RPMI7951 (cell line): ENCODE measurements at places on chromosomes 2 and 18.

DNA sequence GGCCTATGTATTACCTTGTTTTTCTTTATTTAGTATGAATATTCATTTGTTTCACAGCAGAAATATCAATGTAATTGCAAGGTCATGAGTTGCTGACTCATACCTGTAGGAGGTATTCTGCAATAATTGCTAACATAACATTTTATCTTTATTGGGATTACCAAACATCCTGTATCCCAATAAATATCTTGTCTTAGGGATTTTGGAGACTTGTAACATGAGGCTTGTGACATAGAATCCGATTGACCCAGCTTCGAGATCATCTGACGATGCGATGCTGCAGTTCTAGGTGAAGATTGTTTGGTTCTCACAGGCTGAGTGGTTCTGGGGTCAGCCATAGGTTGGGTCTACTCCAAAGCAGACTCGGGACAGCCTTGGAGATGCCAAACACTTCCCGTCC is 133.4 kb upstream of the RND3 start:
- no peak for DNase-seq

- no peak for DNase-seq
Measured at GRCh38 chr2:30195016-30195415, 36.3 kb upstream of the LBH start.

DNA sequence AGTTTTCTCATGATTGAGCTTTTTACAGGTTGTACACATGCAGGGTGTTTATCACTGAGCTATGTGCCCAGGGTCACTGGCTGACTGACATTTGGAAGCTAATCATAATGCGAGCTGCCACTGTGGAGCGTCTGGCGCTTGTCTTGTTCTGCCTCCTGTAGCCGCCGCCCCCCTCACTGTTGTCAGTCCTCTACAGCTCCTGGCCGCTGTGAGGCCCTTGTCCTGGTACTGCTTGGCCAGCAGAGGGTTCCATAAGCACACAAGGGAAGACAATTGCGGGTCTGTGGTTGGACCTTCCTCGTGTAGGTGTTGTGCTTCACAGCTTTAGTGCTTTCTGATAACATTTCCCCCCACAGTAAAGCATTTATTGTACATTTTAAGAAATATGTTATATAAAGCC is 105.6 kb upstream of the LDLRAD4 start:
- peak; percentile 29 for DNase-seq

- no peak for DNase-seq
Measured at GRCh38 chr2:151459358-151459757, 49.7 kb downstream of the RIF1 start.

DNA sequence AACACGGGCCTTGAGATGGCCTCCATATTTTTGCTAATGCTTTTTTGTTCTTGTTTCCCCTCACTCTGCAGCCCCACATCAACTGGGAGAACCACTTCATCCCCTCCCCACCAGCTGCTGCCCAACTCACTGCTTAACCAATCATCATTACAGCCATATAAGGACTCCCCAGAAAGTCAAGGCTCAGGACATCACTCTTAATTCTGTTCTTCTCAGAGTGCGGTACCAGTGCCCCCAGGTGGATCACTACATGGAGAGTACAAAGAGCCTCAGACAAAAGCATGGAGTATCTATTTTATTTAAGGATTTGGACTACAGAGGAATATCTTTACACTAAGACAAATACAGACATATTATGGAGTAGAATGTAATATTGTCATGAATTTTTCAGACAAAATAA is 340.6 kb downstream of the PAX3 start:
- DNase-seq, result peak; percentile 7

GRCh38 chr2:111247491-111247890 is 126.8 kb downstream of the BCL2L11 start:
- no peak for DNase-seq

DNA sequence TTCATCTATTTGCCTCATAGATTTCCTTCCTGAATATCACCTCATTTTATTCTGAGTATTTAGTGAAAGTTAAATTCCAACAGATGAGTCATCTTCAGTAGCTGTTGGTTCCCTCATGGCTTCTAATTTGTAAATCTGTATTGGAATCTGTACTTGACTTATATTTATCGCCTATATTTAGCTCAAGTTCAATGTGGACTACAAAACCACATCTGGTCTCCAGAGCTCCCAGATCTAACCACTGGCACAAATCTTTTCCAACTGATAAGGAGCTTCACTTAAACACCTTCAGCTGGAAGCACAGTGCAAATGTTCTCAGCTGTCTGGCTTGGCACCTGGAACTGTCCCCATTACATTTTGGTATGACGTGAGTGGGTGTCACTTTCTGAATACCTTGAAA is 82.8 kb upstream of the DSEL start:
- DNase-seq, result peak; percentile 23

DNA sequence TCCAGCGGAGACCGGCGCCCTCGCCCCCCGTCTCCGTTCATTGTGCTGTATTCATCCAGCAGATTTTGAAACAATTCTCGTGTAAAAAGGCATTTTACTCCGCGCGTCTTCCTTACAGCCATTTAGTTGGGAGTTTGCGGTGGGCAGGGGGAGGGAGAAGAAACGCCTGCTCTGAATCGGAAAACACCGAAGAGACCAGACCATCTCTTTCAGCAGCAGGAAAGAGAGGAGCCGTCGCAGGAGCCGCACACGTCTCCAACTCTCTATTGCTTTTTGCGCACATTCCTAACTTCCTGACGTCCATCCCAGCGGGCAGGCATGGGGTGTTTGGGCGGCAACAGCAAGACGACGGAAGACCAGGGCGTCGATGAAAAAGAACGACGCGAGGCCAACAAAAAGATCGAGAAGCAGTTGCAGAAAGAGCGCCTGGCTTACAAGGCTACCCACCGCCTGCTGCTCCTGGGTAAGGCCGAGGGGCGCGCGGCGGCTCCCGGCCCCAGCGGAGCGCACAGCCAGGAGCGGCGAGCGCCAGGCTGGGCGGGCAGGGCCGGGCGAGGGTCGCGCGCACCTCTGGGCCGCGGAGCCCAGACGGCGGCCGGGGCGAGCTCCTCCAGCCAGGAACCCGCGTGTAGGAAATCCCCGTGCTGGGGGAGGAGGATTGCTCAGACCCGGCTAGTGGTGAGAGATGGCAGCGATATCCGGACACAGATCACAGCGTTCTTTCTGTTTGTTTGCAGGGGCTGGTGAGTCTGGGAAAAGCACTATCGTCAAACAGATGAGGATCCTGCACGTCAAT is 63.2 kb downstream of the GNAL start:
- peak; percentile 23 for DNase-seq

DNA sequence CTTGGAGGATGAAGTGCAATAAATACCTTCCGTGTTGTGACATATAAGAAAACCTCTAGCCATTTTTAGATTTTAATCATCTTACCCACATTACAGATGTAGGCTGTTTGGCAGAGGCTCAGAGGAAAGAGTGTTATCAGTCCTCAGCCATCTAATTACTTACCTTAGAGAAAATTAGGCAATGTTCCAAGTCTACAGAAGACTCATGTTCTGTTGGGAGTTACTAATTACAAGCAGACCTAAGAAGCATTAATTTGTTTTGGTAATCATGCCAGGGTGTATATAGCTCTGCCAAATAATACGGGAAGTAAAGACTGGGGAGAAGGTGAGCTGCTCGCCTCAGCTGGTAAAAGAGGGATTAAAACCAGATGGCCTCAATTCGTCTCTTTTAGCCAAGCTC is 125.8 kb upstream of the PGAP1 start:
- DNase-seq, result peak; percentile 62

DNA sequence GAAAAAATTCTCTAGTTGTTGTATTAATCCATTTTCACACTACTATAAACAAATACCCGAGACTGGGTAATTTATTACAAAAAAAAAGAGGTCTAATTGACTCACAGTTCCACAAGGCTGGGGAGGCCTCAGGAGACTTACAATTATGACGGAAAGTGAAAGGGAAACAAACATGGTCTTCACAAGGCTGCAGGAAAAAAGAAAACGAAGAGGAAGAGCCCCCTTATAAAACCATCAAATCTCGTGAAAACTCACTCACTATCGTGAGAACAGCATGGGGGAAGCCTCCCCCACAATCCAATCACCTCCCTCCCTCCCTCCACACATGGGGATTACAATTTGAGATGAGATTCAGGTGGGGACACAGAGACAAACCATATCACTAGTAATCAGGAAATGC is 61.7 kb upstream of the SPTBN1 start:
- DNase-seq, result peak; percentile 53

DNA sequence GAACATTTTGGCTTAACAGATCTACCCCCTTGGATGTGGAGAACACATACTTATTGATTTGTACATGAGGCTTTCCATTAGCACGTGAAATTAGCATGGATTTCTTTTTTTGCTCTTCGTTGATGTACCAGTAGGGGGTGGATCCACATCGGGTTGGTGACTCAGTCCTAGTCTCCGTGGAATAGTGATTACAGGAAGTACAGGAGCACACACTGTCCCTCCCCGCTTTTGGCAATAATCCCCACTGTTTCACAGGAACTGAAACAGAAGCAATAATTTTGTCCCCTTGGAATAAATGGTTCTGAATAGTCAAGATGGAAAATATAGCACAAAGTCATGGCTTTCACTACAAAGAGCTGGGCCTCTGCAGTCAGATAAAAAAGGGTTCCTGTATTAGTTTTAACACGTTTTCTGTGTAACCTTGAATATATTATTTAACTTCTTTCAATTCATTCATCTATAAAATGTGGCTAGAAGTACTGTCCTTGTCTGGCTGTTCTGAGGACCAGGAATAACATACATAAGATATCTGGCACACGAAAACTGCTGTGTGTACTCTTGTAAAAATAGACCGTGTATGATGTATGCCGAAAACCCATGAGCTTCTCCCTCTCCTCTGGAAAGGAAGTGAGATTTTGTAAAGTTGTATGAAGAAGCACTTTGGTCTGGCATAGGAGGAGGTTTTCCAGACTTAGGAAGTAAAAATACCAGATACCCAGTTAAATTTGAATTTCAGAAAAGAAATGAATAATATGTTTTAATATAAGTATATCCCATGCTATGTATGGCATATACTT is 229.2 kb downstream of the GALR1 start:
- peak; percentile 50 for DNase-seq

GRCh38 chr2:102796337-102796736 is 34.5 kb downstream of the TMEM182 start:
- no peak for DNase-seq

DNA sequence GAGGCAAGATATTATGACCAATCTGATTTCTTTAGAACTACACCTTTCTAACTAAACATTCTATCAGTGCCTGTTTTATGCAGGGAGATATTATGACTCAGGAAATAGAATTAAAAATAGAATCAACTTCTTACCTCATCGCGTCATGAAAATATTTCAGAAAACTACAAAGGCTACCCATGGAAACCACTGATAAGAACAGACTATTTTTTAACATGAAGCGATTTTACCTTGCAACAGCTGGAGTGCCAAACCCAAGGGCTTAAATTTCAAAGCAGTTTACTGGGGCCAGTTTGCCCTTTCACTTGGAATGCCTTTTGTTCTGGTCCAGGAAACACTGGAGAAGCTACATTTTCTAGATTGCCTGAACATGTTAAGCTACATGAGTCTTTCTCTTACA is 304.8 kb upstream of the CCDC68 start:
- peak; percentile 79 for DNase-seq

- no peak for DNase-seq
Measured at GRCh38 chr2:10128420-10128819, 5.9 kb downstream of the RRM2 start.

DNA sequence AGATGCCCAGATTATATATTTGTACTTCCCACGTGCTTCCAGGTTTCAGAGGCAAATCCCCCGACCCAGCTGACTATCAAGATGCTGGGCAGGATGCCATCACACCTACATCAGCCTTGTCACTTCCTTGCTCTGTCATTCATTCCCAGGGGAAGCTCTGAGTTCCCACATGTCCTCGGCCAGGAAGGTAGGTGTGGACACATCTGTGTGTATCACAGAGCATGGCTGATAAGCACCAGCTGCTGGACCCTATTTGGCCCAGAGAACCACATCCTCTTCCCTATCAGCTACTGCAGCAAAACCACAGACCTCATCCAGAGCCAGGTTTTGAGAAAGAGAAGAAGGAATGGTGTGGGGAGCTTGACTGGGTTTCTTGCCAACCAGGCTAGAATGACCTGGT is 31.9 kb upstream of the ITGA6 start:
- DNase-seq, result peak; percentile 56

- no peak for DNase-seq
Measured at GRCh38 chr2:41990245-41990644, 57.6 kb upstream of the PKDCC start.

GRCh38 chr2:45851576-45852304 is 200.3 kb downstream of the PRKCE start:
- peak; percentile 92 for DNase-seq

GRCh38 chr18:11849841-11850634 is 1.2 kb upstream of the CHMP1B start:
- peak; percentile 87 for DNase-seq

DNA sequence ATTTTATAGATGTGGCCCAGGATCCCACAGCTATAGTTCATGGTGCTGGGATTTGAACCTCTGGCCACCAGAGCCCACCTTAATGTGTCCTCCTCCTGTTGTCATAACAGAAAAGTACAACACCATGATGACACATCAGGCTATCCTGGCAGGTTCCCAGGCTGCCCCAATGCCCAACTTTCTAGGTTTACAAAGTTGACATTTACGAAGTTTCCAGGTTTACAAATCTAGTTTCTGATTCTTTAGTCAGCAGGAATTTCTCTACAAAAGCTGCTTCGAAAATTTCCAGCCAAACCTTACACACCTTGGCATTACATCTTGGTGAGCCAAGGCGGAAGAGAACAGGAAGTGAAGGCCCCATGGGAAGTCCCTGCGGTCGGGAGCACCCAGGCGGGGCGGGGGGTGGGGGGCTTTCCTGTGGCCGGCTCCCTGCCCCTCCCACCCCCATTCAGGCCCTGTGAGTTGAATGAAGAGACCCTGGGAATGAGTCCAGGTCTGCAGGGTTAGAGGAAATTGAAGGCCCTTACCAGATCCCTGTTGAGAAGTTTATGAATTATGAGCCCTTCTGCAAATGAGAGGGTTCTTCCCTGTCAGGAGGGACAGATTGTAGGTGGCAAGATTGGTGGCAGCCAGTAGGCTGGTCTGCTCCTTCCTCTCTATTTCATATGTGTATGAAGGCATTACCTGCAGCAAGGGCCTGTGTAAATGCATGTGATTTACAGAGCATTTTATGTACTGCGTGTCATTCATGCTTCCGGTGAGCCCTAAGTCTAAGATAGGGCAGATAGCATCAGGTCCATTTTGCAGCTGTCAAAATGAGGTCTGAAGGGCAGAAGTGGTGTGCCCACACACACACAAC is 11.1 kb upstream of the IL1RN start:
- DNase-seq, result peak; percentile 41

GRCh38 chr2:37829616-37830395 is 95.3 kb upstream of the RMDN2 start:
- DNase-seq, result no peak

DNA sequence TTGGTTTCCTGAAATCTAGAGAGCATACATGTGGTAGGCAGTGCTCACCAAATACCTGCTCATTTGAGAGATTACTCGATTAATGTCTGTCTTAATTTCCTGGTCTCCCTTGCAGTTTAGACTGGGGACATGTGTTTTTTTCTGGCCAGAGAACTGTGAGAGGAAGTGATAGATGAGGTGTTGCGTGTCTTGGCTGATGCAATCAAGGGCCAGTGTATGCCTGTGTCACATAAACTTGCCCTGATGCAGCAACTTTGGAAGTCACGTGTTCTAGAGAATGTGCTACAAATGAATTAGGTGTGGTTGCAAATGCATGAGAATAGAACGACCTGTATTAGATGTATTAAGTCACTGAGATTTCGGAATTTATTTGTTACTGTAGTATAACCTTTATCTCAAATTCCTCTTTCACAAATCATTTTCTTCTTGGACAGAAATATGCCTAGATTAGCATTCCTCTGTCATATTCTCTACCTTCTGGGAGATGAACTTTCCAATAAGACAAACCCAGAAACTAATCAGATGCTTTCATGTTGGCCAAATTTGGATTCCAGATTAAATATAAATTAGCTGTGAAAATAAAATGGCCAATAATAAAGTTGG is 9.9 kb upstream of the IL1A start:
- DNase-seq, result peak; percentile 91
